Motor neuron (in vitro differentiated cells): ENCODE measurements at places on chromosomes 6 and 20. TPM values are rescaled to one million over a fixed set of nuclear protein-coding genes. Genes with fewer than 3 reads are reported as not detected.

Gene FAM50B
- total RNA-seq = 8.7 and 8.9 TPM in 2 replicates

GRCh38 chr20:63174309-63175037 is 41.5 kb downstream of the YTHDF1 start:
- no peak for ATAC-seq

GRCh38 chr6:166285233-166285632 is 23.0 kb downstream of the PRR18 start:
- peak; percentile 88 for ATAC-seq

GRCh38 chr6:100459592-100460184 is 5.0 kb downstream of the SIM1 start:
- no peak for ATAC-seq
